ENCODE measurements at places on chromosomes 6 and 20.

GRCh38 chr6:145305670-145306069 lies 429.6 kb downstream of the EPM2A start:
- DNase-seq: no peak

- DNase-seq: no peak
These were observed 2.5 kb downstream of the ZDHHC14 start for GRCh38 chr6:157383471-157383870.

DNA sequence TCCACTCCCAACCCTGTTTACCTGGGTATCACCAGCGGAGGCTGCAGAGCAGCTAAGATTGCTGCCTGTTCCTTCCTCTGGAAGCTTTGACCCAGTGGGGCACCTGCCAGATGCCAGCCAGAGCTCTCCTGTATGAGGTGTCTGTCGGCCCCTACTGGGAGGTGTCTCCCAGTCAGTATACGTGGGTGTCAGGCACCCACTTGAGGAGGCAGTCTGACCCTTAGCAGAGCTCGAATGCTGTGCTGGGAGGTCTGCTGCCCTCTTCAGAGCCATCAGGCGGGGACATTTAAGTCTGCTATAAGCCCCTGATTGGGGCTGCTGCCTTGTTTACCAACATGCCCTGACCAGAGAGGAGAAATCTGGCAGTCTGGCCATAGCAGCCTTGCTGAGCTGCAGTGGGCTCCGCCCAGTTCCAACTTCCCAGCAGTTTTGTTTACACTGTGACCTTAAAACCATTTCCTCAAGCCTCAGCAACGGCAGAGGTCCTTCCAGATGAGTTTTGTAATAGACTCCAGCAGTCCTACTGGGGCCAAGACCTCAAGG lies 2.8 kb downstream of the RAET1E start:
- no peak for DNase-seq

GRCh38 chr20:10605547-10606195 lies 68.1 kb downstream of the JAG1 start:
- DNase-seq: no peak

DNA sequence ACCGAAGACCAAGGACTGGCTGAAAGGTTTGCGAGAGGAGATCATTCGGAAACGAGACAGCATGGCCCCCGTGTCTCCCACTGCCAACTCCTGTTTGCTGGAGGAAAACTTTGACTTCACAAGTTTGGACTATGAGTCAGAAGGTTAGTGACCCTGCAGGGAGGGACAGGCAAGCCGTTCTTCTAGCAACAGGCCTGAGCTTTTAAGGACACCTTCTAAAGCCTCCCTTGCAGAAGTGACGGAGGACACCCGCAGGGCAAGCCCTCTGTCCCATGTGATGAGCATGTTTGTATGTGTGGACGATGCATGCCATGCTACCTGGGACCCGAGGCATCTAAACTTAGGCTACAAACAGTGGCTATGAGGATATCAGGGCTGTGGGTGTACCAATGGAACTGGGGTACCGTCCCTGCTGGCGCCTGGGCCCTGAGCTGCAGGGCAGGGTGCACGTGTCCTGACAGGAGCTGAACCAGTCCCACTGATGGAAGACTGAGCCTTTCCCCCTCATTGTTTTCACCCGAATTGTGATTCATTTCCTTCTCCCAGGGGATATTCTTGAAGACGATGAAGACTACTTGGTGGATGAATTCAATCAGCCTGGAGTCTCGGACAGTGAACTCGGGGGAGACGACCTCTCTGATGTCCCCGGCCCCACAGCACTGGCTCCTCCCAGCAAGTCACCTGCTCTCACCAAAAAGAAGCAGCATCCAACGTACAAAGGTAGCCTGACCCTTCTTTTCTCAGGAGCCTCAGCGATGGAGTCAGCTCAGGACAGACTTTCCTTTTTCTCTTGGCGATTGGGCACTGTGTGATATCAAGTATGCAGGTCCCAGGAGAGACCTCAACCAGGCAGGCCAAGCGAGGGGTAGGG lies 84.4 kb downstream of the SERAC1 start:
- DNase-seq: no peak

DNA sequence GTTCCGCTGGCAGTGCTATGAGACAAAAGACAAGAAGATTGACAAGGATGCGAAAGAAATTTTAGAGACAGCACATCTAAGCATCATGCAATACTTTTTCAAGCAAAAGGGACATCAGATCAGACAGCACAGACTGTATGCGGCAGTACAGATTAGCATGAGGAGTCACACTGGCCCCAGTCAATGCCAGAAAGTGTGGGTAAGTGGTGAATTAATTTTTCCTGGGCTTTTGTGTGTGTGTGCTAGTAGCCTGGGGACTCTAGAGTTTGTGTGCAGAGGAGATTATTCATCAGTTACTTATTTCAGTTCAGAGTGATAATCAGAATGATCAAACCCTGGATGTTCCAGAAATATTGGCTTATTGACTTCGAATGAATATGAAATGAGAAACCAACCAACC lies 47.2 kb downstream of the LAMA4 start:
- no peak for DNase-seq

DNA sequence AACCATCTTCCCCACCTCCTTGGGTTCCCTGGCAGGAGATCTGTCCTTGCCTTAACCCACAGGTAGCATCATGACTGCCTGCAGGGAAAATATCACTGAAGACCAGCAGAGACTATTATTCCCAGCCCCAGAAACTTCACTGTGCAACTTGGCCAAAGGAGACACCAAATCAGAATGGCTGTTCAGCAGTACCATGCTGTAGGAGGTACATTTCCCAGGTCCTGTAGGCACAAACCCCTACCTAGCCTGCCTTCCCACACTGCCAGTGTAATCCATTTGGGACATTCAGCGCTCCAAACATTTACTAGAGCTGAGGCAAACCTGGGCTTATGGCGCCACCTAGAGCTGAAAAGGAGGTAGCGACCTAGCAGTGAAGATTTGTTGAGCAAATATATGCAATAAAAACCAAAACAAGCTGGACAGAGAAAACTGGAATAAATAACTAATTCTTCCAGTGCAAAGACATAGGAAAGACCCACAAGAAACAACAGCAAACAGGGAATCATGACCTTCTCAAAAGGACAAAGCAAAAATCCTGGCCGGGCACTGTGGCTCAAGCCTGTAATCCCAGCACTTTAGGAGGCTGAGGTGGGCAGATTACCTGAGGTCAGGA lies 60.3 kb downstream of the VTA1 start:
- DNase-seq: no peak

DNA sequence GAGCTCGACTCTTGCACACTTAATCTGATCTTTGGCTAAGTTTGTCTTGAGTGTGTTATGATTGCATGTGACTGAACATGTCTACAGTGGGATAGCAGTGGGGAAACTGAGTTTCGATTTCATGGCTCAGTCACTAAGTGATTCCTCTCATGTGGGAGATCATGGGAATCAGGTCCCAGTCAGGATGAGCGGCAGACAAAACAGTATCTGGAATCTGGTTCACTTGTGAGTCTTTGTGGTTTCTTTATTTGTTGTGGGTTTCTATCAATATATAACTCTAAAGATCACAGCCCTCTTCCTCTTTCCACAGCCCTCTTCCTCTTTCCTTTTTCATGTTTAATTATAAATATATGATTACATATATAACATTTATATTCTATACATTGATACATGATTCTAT lies 4.0 kb downstream of the RPP21 start:
- no peak for DNase-seq

GRCh38 chr6:81744131-81744530 lies 8.3 kb downstream of the TENT5A start:
- no peak for DNase-seq

DNA sequence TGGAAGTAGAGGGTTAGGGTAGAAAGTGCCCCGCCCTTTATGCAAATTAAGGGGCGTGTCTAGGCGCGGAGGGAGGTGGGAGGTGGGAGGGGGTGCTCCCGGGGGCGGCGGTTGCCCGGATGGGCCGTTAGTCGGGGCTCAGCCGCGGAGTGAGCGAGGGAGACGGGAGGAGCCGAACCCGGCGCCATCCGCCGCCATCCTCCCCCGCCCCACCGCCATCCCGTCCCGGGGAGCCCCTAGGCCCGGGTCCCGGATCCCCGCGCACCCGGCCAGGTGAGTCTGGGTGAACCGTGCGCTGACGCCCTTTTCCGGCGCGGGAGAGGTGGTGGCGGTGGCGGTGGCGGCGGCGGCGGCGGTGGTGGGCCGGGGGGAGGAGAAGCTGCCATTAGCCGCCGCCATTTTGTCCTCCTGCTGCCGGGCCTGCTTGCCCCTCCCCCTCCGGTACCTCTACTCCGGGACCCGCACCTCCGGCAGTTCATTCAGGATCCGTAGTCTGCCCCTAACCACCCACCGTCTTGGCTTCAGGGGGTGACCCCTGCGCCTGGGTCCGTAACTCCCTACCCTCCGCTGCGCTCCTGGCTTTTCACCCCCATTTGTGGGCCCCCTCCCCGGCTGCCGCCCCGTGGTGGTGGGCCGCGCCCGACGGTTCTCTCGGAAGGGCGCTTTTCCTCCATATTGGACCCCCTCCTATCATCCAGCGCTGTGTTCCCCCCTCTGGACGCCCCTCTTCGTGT lies at the start of gene PRRC2A:
TSS of gene PRRC2A (plus strand) at position 130 of the 734 bp plus-strand sequence. CDS start 2,075 bp downstream, outside the sequence.
- no peak for DNase-seq

- peak; percentile 79 for DNase-seq
These were observed 1.1 kb downstream of the CITED2 start for GRCh38 chr6:139373154-139373927.

DNA sequence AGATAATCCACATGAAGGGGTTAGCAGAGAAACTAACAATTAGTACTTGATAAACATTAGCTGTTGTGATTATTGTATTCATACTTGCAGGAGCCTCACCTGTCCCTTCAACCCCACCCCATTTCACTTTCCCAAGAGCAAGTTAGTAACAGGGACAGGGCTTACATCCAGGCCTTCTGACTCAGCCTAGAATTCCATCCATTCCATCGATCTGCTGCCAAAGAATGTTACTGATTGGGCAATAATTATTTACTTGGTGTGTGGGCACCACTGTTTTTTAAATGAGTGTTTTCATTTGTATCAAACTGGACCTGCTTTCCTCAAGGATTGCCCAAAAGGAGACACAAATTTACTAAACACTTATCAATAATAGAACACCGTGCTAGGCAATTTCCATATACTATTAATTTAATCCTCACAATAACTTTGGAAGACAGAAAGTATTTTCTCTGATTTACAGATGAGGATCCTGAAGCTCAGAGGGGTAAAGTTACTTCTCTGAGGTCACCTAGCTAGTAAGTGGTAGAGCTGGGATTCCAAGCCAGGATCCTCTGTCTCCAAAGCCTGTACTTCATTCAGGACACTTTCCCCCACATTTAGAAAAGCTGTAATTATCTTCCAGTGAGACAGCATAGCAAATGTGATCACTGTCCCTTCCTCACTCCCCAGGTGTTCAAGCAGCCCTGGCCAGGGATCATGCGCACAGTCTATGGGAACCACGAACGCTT lies 32.8 kb downstream of the GSS start:
- DNase-seq: no peak

DNA sequence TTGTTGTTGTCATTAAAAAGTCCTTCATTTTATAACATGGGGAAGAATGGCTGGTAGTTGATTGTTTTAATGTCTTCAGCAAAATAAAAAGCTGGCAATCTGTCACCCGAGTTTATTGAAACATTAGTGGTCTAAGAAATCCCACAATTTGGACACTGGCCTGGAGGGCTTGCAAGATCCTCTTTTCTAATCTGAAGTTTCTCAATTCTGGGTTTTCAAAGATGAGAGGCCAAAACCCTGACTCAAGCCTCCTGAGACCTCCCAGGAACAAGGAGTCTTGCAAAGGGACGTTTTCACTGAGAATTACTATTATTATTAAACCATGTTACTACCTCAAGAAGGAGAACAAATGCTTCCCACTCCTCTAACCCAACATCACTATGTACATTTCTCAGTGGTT lies 19.5 kb downstream of the MAP1LC3A start:
- no peak for DNase-seq

DNA sequence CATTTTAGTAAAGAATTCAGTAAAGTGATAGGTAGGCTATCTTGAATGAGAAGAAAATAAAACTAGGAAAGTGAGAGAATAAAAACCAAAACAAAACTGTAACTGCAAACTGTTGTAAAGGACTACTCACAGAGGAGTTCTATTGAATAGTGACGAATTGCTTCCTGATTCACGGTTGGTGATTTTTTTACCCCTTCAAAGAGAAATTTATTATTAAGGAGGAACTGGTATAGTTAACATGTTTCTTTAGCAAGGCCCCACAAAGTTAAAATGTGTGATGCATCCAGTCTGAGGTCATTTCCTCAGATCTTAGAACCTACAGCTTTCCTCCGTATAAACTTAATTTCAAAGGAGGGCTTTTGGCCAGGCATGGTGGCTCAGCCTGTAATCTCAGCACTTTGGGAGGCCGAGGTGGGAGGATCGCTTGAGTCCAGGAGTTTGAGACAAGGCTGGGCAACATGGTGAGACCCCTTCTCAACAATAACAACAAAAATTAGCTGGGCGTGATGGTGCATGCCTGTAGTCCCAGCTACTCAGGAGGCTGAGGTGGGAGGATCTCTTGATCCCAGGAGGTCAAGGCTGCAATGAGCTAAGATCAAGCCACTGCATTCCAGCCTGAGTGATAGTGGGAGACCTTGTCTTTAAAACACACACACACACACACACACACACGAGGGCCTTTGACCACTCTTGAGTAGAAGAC lies 8.3 kb downstream of the PRDM1 start:
- DNase-seq: no peak

DNA sequence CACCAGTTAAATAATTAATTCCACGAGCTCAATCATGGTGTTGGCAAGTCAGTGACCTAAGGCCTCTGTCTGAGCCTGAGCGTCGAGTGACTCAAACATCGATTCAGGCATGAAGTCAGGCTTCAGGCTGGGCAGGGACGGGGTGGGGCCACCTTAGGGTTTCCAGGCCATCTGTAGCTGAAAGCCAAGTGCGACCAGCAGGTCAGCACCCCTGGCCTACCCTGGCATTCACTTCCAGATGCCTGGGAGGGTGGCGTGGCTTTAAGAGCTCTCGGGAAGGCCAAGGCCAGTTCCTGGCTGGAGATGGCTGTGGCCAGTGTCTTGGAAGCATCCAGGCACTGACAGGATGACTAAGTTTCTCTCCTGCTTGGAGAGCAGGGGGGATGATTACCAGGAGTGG lies 113.4 kb downstream of the DACT2 start:
- no peak for DNase-seq

GRCh38 chr20:44247131-44247571 lies at the start of gene GDAP1L1:
Gene GDAP1L1, plus strand, starts transcription at chr20:44247308. Its CDS starts 27 bp downstream, at chr20:44247335.
- DNase-seq: peak; percentile 14

DNA sequence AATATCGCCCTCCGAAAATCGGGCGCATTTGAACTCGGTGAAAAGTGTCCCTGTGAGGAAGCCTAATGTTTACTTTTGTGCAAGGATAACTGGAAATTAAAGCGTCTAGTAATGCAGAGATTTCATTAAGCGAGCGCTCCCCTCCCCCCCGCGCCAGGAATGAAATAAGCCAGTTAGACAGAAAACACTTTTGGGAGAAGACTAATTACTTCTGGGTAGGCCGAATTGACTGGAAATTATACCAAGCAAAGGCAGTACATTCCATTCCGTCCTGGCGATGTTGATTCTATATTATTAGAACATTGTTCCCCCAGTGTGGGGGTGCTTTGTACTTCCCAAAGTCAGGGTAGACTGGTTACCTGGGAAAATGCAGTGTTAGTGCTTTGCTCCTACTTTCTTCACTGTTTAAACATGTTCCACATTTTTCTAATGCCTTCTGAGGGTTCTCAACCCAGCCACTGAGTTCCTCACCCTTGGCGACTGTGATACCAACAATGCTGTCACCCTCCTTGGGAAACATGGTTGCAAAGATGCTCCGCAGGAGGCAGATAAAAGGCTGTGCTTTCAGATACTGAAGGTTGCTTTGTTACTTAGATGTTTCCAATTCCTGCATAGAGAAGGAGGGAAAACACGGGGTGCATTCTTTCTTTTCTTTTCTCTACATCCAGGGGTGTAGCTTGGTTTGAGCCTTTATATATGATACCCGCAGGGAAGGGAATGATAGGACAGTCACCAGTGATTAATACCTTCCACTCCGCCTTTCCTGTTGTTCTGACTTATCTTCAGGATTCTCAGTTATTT lies 2.6 kb downstream of the GJA1 start:
- DNase-seq: peak; percentile 11
